ENCODE measurements at places on chromosomes 16 and 17.

DNA sequence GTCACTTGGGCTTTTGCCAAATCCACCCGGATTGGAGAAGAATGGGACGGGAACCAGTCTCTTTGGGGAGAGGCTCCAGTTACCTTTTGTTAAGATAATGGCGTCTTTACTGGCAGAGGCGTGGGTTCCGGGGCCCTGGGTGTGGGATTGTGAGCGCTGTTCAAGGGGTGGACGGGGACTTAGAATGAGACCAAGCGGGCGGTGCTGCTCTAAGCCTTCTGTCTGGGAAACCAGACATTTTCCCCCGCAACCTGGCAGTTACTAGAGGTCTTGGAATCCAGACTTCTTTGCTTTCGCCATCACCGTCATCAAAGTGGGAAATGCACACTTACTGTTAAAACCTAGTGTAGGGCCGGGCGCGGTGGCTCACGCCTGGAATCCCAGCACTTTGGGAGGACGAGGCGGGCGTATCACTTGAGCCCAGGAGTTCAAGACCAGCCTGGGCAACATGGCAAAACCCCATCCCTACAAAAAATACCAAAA is 706 bp downstream of the TEN1 start:
- DNase-seq, result peak; percentile 57

- no peak for DNase-seq
Measured at GRCh38 chr17:50196826-50197225, 4.6 kb downstream of the COL1A1 start.

- peak; percentile 77 for DNase-seq
Measured at GRCh38 chr17:66272811-66273585, 29.4 kb upstream of the PRKCA start.

- DNase-seq, result no peak
Measured at GRCh38 chr16:58160855-58161254, 31.7 kb upstream of the CFAP20 start.

GRCh38 chr16:11691771-11692170 is 23.5 kb downstream of the SNN start:
- no peak for DNase-seq

DNA sequence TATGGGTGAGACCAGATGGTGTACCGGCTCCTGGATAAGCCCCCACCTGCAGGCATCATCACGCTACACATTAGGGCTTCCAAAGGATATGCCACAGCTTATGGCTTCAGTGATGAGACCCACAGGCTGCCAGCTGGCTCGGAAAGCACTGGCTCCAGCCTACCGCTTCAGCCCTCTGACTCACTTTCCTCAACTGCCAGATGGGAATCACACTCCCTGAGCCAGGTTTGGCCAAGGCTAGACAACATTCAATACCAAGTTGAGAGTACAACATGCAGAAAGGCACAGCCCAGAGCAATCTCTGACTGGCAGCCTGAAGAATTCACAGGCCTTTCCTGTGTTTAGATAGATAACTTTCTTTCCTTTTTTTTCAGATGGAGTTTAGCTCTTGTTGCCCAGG is 10.3 kb downstream of the CENPV start:
- no peak for DNase-seq

- DNase-seq, result no peak
Measured at GRCh38 chr17:72982680-72983079, 109.8 kb downstream of the SLC39A11 start.

- no peak for DNase-seq
Measured at GRCh38 chr17:76546556-76547182, 6.8 kb downstream of the PRCD start.

GRCh38 chr17:50101346-50102163 is 6.4 kb downstream of the PDK2 start:
- no peak for DNase-seq

DNA sequence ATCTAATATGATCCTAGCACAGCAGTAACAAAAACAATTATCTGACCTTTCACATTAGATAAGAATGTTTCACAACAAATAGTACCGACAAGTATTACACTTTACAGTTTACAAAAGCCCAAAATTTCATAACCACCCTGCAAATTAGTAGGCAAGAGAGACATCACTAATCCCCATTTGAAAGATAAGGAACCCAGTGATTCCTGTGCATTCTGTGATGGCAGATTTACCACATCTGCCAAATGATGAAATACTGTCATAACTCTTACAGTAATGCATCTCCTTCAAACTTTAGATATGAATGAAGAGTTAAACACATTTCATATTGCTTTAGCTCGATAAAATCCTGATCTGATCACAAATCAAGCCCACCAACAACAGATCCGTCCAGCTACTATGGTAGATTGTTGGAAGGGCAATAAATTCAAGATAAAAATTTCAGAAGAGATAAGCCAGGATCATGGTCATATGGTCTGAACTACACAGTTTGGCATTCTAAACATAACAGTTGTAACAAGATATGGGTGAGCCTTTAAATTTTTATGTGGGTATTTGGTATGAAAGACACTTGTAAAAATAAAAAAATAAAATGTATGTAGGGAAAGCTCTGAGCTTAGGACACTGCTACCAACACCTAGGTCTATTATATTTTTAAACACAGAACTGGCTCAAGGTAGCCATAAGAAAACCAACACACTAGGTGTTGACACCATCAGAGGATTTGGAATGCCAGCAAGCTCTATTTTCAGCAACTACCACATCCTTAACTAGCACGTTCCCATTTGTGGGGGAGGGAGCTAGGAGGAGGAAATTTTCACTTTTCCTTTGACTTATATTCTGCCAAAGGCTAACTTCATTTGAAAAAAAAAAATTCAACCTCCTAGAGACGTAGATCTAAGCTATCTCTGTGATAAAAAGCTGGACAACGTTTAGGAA is 9.3 kb downstream of the YWHAE start:
- peak; percentile 43 for DNase-seq

DNA sequence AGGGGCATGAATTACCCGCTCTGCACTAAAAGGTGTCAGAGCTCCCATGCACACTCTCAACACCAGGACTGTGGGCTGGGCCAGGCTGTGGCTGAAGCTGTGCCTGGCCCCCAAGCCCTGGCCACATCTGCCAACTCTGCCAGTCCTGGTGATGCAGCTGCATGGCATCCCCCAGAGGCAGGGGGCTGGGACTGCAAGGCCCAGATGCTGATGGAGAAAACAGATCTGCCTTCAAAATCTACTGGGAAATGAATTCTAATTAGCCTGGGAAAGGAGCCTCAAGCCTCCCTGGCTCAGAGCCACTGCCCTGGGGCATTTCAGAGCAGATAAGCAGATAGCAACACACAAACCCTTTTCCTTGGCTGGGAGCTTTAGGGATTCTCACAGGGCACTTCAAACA is 3.4 kb downstream of the CHST6 start:
- no peak for DNase-seq

DNA sequence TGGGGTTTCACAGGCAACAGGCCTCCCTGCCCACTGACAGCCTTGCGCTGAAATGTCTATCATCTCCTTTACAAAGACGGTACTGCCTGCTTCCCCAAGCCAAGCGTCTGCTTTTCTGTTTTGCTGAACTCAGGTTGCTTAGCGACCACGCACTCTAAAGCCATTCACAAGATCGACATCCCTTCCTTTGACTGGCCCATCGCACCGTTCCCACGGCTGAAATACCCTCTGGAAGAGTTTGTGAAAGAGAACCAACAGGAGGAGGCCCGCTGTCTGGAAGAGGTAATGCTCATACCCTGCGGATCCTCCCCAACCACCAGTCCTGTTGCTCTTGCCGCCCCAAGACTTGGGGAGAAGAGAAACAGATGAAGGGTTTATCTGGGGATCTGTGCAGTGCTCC is 28.7 kb downstream of the TMEM186 start:
- DNase-seq, result no peak

DNA sequence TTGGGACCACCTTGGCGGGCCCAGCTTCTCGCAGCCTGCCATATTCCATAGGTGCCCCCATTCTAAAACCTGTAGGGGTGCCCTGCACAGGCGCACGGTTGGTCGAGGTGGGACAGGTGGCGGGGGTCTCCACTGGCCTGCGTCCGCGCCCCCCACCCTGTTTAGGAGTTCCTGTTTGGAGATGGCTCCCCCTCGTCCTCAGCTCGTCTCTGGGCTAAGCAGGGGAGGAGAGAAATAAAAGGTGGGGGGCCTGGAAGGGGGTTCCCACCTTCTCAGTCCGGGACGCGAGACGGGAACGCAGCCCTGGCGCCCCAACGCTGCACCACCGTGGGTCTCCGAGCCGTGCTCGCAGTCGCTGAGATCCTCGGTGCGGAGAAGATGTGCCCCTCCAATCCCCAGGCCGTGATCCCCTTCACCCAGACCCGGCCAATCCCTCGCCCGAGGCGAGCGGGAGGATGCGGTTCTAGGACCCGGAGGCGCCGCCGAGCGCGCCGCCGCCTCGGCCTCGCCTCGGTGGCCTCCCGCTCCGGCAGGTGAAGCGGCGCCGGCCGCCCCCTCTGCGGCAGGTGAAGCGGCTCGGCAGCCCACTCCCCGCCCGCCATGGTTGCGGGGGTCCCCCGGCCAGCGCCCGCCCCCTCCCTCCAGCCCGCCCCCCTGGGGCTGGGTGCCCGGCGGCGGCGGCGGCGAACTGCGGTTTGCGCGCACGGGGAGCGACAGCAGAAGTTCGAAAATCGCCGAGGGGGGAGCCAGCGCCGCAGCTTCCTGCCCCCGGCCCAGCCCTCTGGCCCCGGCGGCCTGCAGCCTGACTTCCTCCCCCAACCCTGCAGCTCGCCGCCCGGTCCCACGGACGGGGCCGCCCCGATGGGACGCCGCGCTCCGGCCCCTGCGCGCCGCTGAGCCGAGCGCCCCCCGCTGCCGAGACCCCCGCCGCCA is at the start of gene FMNL1:
FMNL1 (plus strand) TSS at position 805 of the 933 bp plus-strand sequence. CDS start 240 bp downstream, outside the sequence.
- DNase-seq, result no peak

GRCh38 chr17:41781404-41782110 is 5.0 kb downstream of the JUP start:
- no peak for DNase-seq

DNA sequence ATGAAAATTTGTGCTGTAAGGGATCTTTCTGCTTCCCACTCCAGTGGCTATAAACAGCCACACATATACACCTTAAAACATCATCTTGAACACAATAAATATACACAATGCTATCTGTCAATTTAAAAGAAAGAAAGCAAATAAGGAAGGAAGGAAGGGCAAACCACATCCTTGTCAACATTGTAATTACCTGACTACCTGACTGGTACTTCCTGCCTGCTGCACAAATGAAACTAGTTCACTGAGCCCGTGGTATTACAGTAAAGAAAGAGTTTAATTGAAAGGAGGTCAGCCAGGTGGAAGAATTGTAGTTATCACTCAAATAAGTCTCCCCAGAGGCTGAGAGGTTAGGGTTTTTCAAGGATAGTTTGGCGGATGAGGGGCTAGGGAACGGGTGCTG is 344.4 kb upstream of the ASIC2 start:
- no peak for DNase-seq

GRCh38 chr17:8670421-8670820 is 39.9 kb upstream of the MYH10 start:
- no peak for DNase-seq

DNA sequence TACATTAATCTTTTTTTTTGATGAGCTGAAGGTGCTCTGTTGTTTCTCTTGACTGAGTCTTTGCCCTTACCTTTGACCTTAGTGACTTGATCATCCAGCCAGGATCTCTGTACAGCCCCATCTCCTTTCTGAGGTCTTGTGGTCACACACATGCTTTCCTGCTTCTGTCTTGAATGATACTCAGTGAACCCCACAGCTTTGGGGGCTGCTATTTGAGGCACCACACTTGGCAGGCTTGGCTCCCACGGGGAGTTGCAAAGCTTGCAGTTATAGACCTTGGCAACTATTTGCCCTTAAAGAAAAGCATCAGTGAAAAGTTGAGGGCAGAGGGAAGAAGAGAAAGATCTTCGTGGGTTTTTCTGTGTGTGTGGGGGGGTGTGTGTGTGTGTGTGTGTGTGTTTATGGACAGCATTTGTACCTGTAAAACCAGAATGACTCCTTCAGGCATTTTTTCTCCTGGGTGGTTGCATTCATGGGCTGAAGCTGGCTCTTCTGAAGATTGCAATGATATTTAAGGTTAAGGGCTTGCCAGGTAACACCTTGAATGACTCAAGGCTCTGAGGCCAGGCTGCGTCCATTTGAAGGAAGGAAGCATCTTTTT is 101.6 kb downstream of the MSI2 start:
- DNase-seq, result peak; percentile 77

GRCh38 chr17:36980280-36980761 is 31.6 kb downstream of the AATF start:
- DNase-seq, result peak; percentile 33

DNA sequence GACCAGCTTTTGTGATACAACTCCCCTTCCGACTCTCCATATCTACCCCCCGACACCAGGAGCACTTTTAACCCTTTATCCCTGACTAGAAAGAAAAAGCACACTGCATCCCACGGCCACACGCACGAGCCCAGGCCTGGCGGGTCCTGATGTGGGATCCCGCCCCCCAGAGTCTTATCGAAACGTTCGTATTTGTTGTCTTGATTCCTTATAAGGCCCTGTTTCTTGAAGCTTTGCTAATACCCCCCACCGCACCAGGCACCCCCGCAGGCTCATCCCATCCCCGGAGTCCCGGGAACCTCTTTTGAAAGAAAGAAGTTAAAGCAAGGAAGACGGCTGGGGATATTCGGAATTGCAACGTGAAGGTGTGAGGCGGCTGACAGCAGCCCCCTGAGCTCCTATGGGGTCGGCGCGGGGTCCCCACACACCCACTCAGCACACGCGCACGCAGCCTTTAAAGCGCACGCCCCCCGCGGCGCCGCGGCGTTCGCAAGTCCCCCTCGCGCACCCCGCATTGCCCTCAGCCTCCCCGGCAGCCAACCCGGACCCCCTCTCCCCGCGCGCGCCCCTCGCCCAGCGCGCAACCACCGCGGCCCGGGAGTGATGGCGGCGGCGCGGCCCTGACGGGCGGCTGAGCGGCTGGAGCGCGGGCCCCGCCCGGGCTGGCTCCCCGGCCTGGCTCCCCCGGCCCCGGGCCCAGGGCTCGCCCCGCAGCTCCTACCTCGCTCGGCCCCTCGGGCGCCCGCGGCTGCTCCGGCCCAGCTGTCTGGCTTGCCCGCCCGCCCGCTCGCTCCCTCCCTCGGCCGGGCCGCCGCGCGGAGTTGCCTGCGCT is 448 bp downstream of the STAT5B start:
- no peak for DNase-seq

DNA sequence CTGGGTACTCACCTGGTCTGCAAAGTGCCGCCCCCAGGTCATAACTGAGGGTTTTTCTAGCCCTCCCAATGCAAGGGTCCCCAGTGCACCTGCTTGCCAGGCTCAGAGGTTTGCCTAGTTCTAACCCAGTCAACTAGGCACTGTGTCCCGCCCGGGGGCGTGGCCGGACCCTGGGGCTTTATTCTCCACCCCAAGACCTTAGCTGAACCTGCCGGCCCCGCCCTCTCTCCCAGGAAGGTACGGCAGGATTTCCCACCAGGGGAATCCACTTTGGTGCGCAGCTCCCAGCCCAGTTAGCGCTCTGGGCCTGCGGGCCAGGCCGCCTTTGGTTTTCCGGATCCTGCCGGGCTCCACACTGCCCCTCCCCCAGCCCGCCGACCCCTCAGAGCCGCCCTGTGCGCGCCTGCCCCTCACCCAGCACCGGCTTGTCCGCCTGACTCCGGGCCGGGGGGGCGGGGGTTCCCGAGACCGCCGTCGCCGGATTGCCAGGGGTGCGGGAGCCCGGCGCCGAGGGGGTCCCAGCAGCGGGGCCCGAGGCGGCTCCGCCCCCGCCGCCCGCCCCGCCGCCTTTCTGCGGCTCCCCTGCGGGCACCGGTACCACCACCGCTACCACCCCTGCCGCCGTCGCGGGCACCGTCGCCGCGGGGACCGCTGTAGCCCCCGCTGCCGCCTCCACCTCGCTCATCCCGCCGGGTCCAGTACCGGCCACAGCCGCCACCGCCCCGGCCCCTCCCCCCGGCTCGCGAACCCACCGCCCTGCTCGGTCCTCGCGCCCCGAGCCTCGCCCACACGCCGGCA is 424 bp downstream of the YBX2 start:
- no peak for DNase-seq

GRCh38 chr17:50550661-50551432 is 3.9 kb downstream of the SPATA20 start:
- DNase-seq, result peak; percentile 73

Measured in renal cortical epithelial cell (primary cell).